ENCODE measurements at places on chromosomes 11 and 22.

DNA sequence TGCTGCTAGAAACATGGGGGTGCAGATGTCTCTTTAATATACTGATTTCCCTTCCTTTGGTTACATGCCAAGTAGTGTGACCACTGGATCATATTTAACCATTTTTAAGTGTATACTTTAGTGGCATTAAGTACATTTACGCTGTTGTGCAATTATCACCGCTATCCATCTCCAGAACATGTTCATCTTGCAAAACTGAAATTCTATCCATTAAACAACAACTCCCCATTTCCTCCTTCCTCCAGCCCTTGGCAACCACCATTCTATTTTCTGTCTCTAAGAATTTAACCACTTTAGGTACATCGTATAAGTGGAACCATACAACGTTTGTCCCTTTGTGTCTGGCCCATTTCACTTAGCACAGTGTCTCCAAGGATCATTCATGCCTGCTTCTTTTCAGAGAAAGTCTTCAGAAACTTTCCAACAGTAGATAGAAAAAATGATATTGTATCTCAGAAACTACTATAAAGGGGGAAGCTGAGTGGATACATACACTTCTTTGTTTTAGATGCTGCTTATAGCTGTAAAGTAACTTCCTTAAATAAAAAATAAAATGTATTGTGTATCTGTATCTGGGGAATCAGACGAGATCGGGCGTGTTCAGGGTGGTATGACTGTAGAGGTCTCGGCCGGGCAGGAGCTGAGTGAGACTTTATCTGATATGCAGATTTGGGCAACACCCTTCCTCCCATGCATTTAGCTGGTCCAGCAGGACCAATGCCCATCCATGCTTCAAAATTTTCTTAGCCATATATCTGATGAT is 44.6 kb upstream of the ZBED5 start:
- no peak for DNase-seq

- DNase-seq: no peak
These were observed 16.5 kb upstream of the CECR2 start for GRCh38 chr22:17352798-17353197.

GRCh38 chr11:129929721-129930120 is 34.3 kb upstream of the NFRKB start:
- DNase-seq: no peak

DNA sequence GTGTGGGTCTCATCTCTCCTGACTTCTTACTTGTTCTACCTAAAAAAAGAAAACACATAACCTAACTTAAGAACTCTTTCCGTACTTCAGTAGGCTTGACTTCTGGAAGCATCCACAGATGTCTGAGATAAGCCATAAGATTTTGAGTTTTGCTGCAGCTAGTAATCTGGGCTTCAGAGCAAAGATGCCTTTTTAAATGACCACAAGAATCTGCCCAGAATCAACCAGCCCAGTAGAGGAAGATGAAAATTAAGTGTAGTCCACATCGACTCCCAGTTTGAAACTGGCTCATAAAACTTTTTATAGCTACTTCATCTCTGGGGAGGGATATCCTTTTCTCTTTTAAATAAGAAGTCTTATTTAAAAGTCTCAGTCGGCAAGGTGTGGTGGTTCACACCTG is 10.7 kb downstream of the DENND5A start:
- DNase-seq: no peak

GRCh38 chr22:45120931-45121330 is 42.8 kb upstream of the NUP50 start:
- DNase-seq: no peak

DNA sequence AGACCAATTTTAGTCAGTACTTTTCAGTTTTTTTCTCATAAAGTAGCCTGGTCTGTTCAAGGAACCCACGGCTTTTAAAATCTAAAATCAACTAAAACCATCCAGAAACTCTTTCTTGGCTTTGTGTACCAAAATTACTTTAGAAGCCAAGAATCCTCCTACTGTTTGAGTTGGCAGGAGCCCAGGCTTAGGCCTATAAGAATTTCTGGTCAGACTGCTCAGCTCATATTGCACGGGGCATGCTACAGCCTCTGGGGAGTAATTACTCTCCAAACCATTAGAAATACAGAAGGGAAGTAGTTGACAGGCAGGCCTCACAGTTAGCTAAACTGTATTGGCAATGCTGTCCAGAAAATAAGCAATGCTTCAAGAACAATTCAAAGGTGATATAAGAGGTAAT is 1862.9 kb upstream of the RAG2 start:
- no peak for DNase-seq

DNA sequence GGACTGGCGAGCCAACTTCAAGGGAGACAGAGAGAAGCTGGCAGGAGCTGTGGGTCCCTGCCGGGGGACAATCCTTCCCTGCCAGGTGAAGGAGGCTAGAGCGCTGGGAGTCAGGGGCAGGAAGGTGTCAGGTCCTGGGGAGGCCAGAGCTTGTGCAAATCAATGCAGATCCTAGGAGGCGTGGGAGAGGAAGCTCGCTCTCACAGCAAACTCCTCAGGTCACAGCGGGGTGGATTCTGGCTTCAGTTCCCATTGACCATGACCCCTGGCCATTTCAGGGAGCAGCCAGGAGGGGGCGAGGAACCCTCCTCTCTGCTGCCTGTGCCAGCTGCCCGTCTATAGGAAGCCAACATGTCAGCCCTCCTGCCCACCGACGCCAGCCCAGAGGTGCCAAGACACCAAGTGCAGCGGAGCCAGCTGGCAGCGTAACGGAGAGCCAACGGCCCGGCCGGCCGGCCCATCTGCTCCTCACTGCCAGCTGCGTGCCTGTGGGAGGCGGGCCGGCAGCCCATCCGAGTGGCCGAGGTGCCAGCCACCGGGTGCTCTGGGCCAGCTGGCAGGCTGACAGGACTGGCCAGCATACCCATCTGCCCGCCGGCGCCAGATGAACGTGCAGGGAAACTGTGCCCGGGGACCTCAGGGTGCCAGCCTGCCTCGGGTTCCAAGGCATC is 374.8 kb downstream of the MIAT start:
- no peak for DNase-seq

DNA sequence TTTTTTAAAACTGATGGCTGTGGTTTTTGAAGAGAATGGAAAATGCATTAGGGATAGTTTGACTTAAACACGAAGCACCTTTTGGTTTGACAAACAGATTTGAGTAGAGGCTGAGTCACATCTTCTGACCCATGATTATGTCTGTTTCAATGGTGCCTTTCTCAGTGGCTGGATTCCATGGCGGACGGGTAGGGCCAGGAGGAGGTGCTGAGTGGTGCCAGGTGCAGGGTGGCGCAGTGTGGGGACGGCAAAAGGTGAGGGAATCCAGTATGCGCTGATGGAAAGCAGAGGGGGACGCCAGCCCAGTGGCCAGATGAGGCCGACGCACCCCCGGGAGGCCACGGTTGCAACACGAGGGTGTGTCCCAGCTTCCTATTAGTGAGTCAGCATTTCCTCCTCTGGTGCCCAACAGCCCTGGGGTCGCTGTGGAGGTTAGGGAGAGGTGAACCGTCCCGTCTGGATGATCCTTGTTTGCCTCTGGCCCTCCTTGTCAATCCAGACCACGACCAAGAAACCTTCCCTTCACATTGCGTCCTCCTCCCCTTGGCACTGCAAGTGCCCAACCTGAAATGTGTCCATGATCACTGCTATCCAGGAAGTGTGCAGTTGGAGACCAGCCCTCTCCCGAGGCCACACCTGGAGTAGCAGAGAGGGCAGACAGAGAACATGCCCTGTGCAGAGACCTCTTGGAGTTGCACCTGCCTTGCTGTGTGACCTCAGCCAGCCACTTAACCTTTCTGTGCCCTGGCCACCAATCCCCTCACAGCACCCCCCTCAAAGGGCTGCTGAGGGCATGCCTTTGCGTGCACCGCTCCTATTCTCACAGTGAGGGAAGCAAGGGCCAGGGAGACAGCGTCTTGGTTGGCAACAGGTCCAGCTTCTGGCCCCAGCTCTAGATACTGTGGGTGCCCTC is 32.5 kb upstream of the ATXN10 start:
- DNase-seq: peak; percentile 65

DNA sequence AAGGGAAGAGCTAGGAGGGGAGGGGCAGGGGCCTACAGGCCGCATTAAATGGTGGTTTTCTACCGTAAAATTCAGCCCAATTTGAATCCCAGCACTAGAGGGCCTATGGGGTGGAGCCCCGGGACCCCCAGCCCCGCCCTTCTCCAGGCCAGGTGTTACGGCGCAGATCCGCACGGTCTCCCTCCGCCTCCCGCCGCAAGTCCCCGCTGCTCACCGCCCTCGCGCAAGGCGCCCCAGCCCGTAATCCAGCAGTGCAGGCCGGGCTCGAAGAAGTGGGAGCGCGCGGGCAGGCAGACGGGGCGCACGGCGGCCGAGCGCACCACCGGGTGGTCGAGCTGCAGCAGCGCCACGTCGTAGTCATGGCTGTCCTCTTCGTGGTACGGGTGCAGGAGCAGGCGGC is 17.3 kb downstream of the KCTD17 start:
- no peak for DNase-seq

DNA sequence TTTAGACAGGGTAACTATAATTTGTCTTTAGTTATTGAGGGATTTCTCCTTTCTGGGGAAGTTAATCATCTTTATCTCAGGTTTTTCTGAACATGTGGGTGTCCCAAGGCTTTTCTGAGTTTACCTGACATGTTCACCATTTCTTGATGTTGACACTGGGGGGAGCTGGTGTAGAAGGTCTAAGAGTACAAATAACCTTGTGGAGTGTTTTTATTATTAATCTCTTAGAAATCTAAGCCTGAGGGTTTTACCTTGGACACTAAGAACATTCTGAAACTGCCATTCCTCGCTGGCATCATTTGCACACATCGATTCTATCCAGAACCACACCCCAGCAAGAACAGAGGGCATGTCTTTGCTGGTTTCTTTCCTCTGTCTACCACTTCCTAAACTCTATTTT is 15.6 kb upstream of the C11orf91 start:
- DNase-seq: peak; percentile 44

DNA sequence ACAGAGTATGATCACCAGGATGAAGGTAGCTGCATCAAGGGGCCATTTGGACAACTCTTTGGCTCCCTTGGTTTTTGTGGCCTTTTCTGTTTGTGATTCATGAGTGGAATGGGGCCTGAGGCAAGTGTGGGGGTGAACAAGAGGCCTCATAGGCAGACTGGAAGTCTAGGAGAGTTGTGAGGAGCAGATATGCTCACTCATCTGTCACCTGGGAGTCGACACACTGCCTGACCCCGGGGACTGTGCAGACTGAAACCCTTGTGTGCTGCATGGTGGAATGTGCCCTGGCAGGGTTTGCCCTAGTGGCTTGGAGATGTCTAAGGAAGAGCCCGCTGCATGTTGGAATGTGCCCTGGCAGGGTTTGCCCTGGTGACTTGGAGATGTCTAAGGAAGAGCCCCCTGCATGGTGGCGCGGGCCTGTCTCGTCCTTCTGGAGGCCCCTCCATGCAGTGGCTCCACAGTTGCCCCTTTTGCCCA is 60.0 kb downstream of the MED15 start:
- no peak for DNase-seq

DNA sequence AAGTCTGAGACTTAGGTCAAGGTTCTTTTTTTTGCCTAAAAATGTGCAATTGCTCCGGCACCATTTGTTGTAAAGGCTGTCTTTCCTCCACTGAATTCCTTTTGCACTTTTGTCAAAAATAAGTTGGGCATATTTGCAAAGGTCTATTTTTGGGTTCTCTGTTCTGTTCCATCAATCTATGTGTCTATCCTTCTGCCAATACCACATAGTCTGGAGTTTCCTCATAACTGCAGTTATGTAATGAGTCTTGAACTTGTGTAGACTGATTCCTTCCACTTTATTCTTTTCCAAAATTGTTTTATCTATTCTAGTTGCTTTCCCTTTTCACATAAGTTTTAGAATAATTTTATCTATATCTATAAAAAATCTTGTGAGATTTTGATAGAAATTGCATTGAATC is 6.7 kb downstream of the KCNJ5 start:
- no peak for DNase-seq

- DNase-seq: no peak
These were observed 87.8 kb upstream of the FAT3 start for GRCh38 chr11:92136797-92137196.

DNA sequence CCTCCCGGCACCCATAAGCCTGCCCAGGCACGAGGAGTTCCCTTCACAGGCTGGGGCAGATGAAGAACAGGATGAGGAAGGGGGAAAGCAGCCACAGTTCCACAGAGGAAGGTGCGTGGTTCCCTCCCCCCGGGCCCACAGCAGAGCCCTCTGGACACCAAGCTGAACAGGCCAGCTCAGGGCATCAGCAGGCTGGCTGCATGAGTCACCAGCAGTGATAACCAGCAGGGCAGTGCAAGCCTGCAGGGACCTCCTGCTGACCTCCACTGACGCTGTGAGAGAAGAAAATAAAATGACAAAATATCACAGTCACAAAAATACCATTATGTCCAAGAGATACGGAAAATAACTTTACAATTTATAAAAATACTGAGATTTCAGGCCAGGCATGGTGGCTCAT is 11.5 kb downstream of the RTL6 start:
- DNase-seq: no peak

DNA sequence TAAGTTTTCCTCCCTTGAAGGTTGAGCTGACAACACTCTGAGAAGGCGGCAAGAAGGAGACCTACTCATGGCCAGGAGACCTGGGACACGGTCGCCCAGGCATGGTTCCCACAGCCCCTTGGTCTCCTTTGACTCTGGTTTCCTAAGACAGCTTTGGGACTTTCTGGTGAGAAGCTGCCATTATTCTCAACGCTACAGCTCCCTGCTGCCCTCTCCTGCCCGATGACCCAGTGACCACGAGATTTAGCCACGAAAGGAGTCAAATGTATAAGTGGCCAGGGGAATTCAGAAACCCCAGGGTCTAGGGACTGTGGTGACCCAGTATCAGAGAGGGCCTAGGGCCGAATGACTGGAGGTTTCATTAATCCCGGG is 699 bp upstream of the SDF2L1 start:
- DNase-seq: no peak

GRCh38 chr11:46838501-46838900 is 7.6 kb downstream of the CKAP5 start:
- DNase-seq: no peak

- DNase-seq: no peak
These were observed 33.1 kb downstream of the TPBGL start for GRCh38 chr11:75273411-75274391.

GRCh38 chr11:4863876-4864275 is 14.9 kb upstream of the OR51S1 start:
- no peak for DNase-seq
